Epithelial cell of proximal tubule (primary cell): ENCODE measurements at places on chromosomes 5 and 9. TPM values are rescaled to one million over a fixed set of nuclear protein-coding genes. Genes with fewer than 3 reads are reported as not detected.

The PHYKPL gene
- total RNA-seq, result 14.9 and 17.0 TPM in 2 replicates

DNA sequence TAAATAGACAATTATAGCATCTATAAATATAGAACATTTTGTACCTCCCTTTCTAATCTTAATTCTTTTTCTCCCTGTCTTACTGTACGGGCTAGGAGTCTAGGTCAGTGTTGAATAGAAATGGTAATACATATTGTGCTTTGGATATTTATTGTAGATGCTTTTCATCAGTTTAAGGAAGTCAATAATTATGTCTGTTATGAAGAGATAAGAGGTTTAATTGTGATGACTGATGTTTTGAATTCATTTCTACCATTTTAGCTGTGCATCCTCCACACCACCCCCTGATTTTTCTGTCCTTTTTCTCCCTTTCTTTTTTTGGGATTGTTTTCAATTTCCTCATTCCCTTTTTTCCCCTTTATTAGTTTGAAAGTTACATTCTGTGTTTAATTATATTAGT lies 95.8 kb downstream of the DOCK2 start:
- no peak for DNase-seq

DNA sequence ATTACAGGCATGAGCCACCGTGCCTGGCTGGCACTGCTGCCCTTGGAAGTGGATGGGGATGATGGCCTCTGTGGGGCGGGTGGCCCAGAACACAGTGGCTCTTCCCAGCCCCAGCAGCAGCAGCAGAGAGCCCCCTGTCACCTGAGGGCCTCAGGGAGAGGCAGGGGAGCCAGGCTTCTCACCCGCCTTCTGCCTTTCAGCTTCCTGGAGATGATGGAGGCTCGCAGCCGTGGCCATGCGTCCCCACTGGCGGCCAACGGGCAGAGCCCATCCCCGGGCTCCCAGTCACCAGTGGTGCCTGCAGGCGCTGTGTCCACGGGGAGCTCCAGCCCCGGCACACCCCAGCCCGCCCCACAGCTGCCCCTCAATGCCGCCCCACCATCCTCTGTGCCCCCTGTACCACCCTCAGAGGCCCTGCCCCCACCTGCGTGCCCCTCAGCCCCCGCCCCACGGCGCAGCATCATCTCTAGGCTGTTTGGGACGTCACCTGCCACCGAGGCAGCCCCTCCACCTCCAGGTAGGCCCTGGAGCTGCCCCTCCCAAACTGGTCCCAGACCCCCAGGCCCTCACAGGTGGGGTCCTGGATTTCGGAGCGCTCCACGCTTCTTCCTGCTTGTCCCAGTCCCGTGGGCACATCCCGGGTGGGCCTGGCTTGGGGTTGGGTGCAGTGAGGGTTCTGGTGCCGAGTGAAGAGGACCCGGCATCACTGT lies 5.0 kb upstream of the AJM1 start:
- no peak for DNase-seq

GRCh38 chr9:135971892-135972291 lies 10.7 kb upstream of the UBAC1 start:
- no peak for DNase-seq

DNA sequence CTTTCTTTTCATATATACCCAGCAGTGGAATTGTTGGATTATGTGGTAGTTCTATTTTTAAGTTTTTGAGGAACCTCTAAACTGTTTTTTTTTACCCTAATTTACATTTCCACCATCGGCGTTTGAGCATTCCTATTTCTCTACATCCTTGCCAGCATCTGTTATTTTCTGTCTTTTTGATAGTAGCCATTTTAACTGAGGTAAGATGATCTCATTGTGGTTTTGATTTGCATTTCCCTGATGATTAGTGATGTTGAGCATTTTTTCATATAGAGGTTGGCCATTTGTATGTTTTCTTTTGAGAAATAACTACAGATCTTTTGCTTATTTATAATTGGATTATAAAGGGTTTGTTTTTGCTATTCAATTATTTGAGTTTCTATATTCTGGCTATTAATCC lies 71.7 kb upstream of the TNC start:
- DNase-seq, result no peak
